ENCODE measurements at places on chromosomes 7 and 10.

DNA sequence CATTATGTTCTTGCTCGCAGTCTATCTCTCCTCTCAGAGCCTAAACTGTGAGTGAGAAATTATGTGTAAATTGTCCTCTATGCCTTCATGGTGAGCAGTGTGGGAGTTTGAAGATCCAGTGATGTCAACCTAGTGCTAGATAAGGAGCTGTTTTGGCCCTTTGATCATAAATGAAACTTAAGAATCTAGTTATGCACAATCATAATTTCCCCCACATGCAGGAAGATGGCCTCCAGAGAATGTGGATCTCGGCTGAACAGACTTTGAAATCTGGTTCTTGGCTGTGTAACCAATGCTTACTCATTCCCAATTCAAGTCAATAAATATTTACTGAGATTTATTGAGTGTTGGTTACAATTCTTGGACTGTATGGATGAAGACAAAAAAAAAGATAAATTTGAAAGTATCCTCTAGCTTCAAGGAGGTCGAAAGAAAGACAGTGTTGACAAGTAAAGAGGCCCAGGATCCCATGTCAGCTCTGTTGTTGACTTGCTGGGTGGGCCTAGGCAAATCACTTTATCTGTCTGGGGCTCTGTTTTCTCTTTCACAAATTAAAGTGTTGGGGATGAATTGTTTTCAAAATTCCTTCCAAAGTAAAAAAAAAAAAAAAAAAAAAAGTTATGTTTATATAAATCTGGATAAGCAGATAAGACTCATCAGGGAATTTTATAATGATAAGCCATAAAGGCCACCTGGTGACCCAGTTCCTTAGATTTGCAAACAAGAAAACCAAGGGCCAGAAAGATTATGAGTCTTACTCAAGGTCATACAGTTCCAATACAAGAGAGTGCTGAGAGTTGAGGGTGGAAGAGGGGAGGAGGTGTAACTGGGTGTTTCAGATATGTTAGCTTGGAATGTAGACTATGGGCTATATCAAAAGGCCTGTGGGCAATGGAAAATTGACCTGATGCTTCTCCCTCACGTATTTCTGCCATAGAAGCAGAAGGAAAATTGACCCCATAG, 969.9 kb downstream of the KCNMA1 start:
- DNase-seq, result no peak

- no peak for DNase-seq
Observed at GRCh38 chr7:70736715-70737460, 395.1 kb upstream of the GALNT17 start.

GRCh38 chr10:118562851-118563250, 32.6 kb downstream of the PRLHR start:
- DNase-seq, result no peak

DNA sequence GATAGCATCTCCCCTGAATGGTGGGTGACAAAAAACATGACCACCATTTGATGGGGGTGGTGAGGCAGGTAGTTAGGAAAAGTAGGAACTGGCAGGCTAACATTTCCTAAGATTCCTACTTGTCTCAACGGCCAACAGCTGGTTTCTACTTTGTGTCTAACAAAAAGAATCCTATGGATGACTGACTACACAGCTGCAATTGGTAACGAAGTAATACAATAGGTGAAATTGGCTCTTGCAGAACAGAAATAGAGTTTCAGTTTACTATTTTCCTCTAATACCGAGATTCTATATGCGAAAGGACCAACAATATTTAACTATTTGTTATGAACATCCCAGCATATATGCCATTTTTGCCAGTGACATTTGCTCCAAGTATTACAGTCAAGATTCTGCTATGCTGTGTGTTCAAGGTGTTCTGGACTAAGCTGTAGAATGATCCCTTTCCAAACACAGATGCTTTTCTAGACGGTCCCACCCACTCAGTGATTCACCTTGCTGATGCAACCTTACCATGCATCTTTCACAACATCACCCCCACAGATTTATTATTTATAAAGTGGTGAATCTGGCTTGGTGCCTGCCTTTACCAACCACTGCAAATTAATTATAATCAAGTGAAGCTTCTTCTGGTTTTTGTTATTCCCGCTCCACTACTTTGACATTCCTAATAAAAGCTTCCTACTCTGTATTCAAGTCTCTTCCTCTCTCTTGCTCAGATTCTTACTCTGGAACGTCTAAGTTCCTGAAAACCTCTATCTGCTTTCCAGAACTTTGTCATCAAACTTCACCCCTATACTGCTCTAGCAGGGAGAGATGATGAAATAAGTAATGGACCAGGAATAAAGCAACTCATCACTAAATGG, 16.8 kb downstream of the BBIP1 start:
- no peak for DNase-seq

GRCh38 chr10:31622978-31623377, 304.0 kb downstream of the ZEB1 start:
- no peak for DNase-seq

DNA sequence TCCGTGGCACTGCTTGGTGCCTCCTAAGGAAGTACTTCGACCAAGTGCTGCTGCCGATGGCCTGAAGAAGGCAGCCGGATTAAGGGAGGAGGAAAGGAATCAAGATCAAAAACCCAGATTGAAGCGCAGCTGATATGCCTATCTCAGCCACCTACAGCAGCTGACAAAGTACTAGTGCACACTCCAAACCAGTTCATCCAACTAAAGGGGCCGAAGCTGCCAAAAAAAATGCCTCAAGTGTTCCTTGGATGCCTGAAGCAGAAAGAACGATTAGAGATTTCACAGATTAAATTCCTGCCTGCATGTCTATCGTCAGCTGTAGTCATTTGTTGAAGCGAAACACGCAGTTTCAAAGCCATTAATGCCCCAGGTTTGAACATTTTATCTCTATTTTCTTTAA, 65.7 kb downstream of the TNRC18 start:
- DNase-seq, result no peak

DNA sequence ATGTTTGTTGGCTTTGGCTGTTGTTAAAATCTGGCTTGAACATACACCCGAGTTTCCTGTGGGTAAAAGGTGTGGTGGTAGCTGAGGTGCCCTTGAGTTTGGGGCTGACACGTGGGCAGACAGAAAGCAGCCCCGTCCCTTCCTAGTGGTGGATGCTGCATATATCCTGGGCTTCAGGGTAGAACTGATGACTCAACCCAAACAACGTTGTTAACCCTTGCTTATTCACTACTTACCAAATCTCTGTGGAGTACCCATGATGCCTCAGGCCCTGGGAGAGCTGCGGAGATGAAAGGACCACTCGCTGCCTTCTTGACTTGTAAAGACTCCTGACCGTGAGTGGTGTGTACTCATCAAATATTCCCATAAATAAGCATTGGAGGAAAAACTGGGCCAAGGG, 245.1 kb downstream of the RAB11FIP2 start:
- no peak for DNase-seq
